NT2/D1 (cell line): ENCODE measurements at places on chromosomes 13 and 19.

DNA sequence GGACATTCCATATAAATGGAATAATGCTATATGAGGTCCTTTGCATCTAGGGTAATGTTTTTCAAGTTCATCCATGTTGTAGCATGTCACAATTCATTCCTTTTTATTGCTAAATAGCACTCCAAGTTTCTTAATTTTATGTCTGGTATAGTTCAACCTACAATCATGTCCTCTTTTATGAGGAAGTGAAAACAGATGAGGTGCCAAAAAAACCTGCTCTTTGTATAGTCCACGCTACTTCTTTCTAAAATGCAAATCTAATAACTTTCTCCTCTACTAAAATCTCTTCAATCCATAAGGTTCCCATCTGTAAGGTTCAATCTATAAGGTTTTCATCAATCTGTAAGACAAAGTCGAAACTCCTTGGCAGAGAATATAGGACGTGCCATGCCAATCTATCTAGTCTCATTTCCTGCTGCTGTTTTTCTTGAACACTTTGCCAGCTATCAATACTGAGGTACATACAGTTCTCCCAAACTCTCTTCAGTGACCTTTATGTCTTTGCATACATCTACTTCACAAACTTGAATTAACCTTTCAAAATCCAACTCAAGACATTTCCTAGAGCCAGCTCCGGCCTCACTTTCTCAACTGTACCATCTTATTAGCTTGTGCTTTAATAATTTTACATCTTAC, 33.7 kb downstream of the INTS6 start:
- no peak for DNase-seq

- DNase-seq, result no peak
These were observed 57.8 kb downstream of the COG3 start for GRCh38 chr13:45522571-45522970.

DNA sequence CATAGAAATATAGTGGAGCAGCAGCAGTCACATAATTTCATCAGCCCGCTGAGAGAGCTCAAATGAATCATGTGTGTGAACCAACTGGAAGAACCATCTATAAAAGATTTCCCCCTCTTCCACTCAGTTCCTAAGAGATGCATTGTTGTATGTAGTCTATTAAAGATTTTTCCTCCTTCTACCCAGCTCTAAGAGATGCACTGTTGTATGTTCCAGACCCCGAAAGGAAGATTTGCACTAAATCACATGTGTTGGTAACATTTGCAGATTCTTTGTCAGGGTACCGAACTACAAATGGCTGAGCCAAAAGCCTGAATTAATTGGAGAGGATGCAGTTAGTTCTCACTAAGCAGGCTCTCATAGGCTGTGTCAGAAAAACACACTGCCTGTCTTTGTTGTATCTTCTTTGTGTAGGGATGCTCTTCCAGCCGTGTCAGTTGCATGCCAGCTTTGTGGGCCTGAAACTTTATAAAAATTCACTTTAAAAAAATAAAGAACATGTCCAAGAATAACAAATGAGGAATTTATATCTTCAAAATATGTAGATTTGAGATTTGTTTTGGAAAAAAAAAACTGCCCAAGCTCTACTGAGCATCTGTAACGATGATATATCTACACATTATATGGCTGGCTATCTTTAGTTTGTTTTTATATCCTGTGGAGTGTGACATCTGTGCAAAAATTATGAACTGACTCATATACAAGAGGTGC, 223.1 kb downstream of the MZT1 start:
- no peak for DNase-seq

DNA sequence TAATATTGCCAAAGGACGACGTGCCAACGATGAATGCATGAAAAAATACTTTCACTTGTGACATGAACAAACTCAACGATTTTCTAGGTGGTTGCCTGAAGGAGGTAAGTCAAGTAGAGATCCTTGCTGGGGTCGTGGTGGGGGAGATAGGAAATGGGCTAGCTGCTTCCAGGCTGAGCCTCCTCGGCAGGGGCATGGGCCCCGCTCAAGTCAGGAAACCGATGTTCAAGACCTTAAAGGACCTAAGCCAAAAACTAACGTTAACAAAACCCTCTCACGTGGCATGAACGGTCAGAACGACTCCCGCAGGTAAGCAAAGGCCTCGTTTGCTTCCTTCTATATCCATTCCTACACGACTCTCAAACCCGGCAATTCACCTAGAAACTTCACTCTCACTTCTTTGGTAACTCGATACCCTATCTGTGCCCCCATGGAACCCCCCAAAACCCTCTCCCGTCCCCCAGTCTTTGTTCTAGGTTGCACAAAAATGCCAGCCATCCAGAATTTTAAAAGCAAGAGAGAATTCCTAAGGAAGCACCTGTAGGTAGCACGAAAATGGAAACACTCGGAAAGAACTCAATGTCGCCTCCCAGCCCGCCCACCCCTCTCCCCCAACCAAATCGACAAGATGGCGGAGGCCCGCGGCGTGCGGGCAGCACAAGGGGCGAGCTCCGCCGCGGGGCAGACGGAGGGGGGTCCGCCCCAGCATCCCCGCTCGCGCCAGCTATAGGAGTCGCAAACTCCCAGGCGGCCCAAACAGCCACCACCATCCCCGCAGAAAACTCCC, 13.6 kb downstream of the ACP4 start:
- no peak for DNase-seq

DNA sequence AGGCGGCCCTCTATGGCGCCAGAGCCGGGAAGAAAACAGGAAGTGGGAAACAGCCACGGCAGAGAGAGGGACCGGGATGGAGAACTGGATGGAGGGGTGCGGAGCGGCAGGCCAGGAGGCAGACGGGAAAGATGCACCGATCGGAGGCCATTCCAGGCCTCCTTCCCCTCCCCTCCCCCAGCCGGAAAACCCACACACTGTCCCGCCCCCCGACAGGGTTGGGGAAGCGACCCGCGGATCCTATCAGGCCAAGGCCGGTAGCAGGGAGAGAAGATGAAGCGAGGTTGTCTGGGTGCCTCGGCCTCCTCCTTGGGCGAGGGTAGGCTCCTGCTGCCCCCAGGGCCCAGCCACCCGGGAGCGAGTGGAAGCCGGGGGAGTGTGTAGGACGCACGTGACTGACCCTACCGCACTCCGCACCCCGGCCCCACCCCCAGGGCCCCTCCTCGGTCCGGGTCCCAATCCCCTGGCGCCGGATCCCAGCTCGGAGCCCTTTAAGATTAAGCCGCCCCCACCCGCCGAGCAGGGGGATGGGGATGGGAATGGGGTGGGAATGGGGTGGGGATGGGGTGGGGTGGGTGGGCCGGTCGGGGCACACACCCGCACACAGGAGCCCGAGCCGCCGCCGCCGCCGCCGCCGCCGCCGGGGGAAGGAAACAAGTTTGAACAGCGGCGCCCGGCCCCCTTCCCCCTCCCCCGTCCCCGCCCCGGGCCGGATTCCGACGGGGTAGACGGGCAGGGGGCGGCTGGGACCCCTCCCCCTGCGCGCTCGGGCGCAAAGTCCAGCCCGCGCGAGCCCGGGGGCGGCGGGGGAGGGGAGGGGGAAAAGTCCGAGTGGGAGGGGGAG, 1.5 kb downstream of the ERF start:
- DNase-seq, result no peak

DNA sequence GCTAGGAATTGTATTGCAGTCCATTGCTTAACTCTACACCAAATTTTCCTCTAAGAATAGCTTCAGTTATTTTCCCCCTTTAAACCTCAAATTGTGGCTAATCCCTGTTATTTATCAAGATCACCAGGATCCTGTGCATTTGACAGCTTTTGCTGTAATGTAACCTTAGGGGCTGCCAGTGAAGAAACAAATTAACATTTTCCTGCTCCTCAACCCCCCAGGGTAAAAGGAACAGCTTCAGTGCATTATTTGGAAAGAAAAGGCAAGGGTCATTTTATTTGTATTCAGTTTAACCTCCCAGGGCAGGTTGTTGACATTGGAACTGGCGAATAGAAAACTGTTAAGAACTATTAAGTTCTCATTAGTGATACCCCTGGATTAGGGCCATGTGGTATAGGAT, 57.0 kb downstream of the PCDH20 start:
- DNase-seq, result no peak

- DNase-seq, result no peak
These were observed 12.3 kb downstream of the FAM187B start for GRCh38 chr19:35216016-35216832.

- DNase-seq, result no peak
These were observed 16.3 kb downstream of the PLA2G4C start for GRCh38 chr19:48094129-48094854.

- DNase-seq, result no peak
These were observed 17.8 kb downstream of the ZNF507 start for GRCh38 chr19:32363175-32363574.

- no peak for DNase-seq
These were observed 921 bp upstream of the TEX29 start for GRCh38 chr13:111319521-111319920.

DNA sequence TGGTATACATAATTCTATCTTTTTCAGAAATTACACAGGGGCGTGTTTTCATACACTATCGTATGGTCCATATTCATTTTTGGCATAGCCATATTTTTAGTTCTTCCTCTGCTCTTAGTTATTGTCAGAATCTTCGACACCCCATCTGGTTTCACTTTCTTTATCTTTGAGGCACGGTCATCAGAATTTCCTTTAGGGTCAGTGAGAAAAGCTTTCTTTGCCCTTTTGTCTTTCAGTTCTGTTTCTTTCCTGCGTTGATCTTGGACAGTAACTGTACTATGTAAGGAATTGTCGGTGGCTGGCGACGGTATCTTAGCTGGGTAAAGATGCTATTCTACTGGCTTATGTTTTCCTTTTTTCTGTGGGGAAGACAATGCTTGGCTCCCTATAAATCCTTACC, 10.6 kb upstream of the KIR2DL4 start:
- no peak for DNase-seq

DNA sequence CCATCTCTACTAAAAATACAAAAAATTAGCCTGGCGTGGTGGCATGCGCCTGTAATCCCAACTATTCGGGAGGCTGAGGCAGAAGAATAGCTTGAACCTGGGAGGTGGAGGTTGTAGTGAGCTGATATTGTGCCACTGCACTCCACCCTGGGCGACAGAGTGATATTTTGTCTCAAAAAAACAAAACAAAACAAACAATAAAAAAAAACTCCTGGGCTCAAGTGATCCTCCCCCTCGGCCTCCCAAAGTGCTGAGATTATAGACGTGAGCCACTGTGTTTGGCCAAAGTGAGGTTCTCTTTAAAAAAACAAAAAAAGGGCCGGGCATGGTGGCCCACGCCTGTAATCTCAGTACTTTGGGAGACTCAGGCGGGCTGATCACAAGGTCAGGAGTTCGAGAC, 3.8 kb upstream of the JUNB start:
- DNase-seq, result no peak

DNA sequence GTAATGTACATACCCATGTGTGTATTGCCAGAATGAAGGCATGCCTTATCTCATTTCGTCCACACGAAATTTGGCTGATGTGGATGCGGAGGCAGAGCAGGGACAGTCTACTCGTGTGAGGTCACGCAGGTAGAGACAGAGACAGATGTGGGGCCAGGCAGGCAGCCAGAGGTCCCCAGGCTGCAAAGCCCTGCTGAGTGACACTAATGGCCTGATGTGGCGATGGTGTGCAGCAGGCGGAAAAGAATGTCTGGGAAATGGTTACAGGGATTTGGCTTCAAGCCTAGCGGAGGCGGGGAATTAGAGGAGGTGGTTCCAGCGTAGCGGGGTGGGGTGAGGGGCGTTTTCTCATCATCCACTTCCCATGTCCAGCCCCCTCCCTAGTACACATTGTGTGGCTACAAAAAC, 4.2 kb upstream of the IZUMO2 start:
- no peak for DNase-seq

- DNase-seq, result no peak
These were observed 32.6 kb upstream of the ADGRE1 start for GRCh38 chr19:6854758-6855157.

DNA sequence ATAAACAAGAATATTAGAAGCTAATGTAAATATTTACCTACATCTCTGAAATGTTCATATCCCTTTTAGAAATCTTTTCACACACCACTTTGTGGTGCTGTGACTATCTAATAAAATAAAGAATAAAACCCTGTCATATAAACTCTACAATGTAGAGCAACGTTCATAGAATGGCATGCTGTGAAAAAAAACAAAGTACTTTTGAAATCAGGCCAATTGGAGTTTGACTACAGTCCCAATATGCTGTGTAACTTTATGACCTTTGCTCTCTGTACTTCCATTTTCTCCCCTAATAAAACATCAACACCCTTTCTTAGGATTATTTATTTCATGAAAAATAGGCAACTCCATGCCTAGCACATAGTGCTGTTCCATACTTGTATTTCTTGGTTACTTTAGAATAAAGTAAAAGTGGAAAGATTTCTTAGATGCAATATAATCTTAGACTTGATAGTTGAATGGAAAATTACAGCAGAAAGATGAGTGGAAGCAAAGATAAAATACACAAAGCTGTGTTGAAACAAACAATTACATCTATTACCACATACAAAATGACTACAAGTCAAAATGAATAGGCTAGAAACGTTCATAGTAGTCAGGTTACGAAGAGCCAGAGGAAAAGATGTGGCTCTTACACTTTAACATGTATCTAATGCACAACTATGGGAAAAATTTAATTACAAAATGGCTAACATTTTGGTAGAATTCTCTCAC, 613.2 kb upstream of the SLITRK5 start:
- DNase-seq, result no peak

GRCh38 chr19:33345163-33345562, 28.3 kb upstream of the CEBPG start:
- DNase-seq, result no peak

- no peak for DNase-seq
These were observed 15.9 kb upstream of the JUND start for GRCh38 chr19:18297308-18297707.

DNA sequence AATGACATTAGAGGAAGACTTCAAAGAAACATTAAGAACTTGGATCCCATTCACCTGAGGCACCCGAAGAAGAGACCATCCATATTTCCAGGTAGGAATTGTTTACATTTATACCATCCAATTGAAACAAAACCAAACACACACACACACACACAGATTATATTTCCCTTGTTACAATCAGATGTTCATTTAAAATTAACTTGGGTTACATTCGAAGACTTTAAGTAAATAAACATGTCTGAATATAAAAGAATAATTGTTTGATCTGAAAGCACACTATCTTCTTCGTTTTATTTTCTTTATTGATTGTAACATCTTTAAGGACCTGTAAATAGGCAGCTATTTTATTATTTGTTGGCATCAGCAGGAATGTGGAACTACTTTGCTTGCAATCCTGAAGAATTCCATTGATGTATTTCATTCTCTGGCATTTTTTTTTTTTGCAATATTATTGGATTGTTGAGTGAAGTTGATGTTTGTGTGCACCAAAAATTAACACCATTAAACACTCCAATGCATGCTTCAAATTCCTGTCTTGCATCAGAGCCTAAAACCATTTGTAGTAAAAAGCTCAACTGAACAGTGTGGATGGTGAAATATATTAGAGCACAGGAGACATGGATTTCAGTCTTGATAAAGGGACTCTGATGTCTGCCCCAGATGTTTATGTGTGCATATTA, 85.3 kb upstream of the FRY start:
- DNase-seq, result no peak

DNA sequence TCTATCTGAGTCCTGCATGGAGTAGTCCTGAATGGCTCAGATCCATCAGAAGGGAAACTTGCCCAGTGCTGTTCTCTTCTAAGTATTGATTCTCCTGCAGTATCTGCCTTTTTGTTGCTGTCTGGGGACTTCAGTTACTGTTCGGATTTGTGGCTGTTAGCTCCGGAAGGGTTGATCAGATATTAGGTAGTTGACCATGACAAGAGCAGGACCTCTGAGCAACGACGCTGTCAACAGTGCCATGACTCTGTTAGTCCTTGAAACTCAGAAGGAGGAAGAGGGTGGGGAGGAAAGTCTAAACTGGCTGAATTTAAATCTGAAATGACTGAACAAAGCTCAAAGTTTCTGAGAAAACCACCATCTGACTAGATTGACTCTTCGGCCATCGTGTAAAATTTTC, 42.2 kb downstream of the CCNE1 start:
- no peak for DNase-seq
